HFFc6 (cell line): ENCODE measurements at places on chromosomes 16 and 17.

- no peak overlapping the region for H3K27ac ChIP-seq
- peaks cover 5% of the 10 kb centered on the region for H3K27me3 ChIP-seq
- no peaks in the 10 kb centered on the region for H3K4me1 ChIP-seq
Measured at GRCh38 chr17:1743088-1743439, 393 bp downstream of the SERPINF2 start.

- no peak overlapping the region for H3K4me3 ChIP-seq
- H3K36me3 ChIP-seq = peaks cover 47% of the 10 kb centered on the region
- no peaks in the 10 kb centered on the region; the same call in 1 of the 2 replicates for H3K27me3 ChIP-seq
- H3K27ac ChIP-seq = no peak overlapping the region
Measured at GRCh38 chr16:28106467-28107215, 43.1 kb upstream of the GSG1L start.

GRCh38 chr17:81454473-81454872 lies 58.1 kb downstream of the ACTG1 start:
- H3K4me3 ChIP-seq = no peak overlapping the region
- no peak overlapping the region for H3K27ac ChIP-seq
- H3K27me3 ChIP-seq = no peaks in the 10 kb centered on the region
- H3K36me3 ChIP-seq = no peaks in the 10 kb centered on the region
- no peaks in the 10 kb centered on the region for H3K4me1 ChIP-seq

DNA sequence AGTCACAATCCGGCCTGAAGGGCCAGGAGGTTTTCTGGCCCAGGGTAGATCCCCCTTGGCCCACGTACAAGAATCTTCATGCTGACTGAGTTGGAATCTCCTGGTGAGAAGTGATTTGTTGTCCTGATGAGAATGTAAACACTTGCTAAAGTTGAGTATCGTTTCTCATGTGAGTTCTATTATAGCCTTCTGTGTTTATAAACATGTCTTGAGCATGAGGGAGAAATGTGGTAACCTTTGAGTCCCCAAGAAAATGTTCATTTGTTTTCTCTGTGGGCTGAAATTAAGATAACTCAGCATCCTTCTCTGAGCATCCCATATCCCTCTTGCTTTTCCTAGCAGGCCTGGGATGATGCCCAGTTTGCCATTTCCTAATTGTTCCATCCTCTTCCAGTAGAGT lies 204.8 kb downstream of the FTO start:
- H3K4me1 ChIP-seq = peaks cover 19% of the 10 kb centered on the region; the same call in 1 of the 2 replicates
- no peak overlapping the region for H3K4me3 ChIP-seq
- H3K27ac ChIP-seq = no peak overlapping the region
- H3K27me3 ChIP-seq = no peaks in the 10 kb centered on the region

- H3K27me3 ChIP-seq = 0 out of 2 replicates have a peak, but pooled peaks cover 2% of the 10 kb centered on the region
- H3K36me3 ChIP-seq = no peaks in the 10 kb centered on the region
- H3K27ac ChIP-seq = no peak overlapping the region
- no peak overlapping the region for H3K4me3 ChIP-seq
- DNase-seq = no peak
Measured at GRCh38 chr17:65530523-65531255, 30.8 kb downstream of the AXIN2 start.

DNA sequence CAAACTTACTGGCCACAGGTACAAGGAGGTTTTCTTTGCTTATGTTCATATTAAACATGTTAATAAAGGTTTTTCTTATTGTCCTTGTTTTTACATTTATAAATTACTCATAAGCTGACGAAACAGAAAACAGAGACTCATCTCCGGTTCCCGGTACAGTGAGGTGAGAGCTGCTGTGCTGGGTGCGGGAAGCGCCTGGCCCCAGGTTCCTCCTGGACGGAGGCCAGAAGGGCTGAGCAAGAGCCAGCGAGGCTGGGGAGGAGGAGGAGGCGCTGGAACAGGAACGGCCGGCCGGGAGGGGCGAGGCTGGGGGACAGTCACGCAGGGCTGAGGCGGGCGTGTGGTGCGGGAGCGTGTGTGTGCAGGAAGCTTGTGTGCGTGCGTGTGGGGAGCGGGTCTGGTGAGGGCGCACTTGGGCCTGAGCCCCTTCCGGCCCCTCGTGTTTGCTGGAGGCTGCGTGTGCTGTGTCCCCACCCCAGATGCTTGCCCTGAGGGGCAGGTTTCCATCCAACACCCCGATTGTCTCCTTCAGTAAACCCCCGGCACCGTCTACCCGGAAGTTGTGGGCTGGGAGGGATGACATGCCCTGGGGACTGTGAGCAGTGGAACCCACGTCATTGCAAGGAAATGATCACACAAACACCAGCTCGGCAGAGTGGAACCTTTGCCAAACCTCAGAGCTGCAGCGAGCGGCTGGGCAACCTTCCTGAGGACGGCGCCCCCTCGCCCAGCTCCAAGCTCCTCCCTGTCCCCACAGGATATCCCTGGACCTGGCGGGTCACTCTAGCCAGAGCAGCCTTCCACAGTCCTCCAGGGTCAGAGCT lies 19.5 kb downstream of the CD7 start:
- H3K4me3 ChIP-seq = peak overlapping the region; percentile 90
- no peaks in the 10 kb centered on the region for H3K36me3 ChIP-seq
- H3K27me3 ChIP-seq = peaks cover 3% of the 10 kb centered on the region

- H3K27ac ChIP-seq = no peak overlapping the region
- H3K36me3 ChIP-seq = peaks cover 6% of the 10 kb centered on the region
- DNase-seq = no peak
Measured at GRCh38 chr16:78669994-78670393, 570.5 kb downstream of the WWOX start.

DNA sequence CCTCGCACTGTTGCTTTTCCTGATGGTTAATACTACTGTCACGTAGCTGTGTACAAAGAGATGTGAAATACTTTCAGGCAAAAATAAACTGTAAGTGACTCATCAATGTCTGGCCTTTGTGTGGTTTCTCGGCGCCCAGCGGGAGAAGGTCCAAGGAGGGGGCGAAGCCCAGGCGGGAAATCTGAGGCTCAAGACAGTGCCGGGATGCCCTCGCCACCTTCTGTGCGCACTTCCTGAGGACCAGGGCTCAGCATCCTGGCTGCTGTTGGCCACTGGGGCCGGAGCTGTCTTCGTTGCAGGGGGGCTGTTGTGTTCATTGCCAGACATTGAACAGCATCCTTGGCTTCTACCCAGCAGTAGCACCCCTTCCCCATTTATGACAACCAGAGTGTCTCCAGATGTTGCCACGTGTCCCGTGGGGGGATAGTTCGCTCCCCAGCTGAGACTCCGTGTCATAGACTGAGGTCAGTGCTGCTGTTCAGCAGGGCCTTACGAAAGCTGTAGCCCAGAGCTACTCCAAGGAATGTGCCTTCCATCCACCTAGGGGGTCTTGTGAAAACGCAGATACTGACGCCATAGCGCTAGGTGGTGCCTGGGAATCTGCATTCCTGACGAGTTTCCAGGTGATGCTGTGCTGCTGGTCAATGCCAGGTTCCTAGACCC lies 67.3 kb upstream of the PLCG2 start:
- H3K4me1 ChIP-seq = peaks cover 21% of the 10 kb centered on the region
- peaks cover 11% of the 10 kb centered on the region for H3K27me3 ChIP-seq
- peak overlapping the region; percentile 82 for H3K27ac ChIP-seq
- peaks cover 18% of the 10 kb centered on the region for H3K36me3 ChIP-seq
- peak overlapping the region; percentile 42; the same call in 1 of the 2 replicates for H3K4me3 ChIP-seq

GRCh38 chr16:59238246-59238645 lies 504.1 kb upstream of the GOT2 start:
- no peak overlapping the region for H3K4me3 ChIP-seq
- no peaks in the 10 kb centered on the region for H3K27me3 ChIP-seq
- DNase-seq = no peak
- H3K36me3 ChIP-seq = no peaks in the 10 kb centered on the region
- H3K27ac ChIP-seq = no peak overlapping the region
- no peaks in the 10 kb centered on the region for H3K4me1 ChIP-seq

- H3K27ac ChIP-seq = no peak overlapping the region
- H3K27me3 ChIP-seq = no peaks in the 10 kb centered on the region
- H3K4me1 ChIP-seq = peaks cover 42% of the 10 kb centered on the region
- DNase-seq = no peak
- H3K36me3 ChIP-seq = no peaks in the 10 kb centered on the region
Measured at GRCh38 chr17:73224237-73224636, 31.4 kb downstream of the COG1 start.
